ENCODE measurements at places on chromosomes 2 and 18.

- no peak for DNase-seq
Observed at GRCh38 chr2:134235510-134236144, 18.2 kb upstream of the MGAT5 start.

DNA sequence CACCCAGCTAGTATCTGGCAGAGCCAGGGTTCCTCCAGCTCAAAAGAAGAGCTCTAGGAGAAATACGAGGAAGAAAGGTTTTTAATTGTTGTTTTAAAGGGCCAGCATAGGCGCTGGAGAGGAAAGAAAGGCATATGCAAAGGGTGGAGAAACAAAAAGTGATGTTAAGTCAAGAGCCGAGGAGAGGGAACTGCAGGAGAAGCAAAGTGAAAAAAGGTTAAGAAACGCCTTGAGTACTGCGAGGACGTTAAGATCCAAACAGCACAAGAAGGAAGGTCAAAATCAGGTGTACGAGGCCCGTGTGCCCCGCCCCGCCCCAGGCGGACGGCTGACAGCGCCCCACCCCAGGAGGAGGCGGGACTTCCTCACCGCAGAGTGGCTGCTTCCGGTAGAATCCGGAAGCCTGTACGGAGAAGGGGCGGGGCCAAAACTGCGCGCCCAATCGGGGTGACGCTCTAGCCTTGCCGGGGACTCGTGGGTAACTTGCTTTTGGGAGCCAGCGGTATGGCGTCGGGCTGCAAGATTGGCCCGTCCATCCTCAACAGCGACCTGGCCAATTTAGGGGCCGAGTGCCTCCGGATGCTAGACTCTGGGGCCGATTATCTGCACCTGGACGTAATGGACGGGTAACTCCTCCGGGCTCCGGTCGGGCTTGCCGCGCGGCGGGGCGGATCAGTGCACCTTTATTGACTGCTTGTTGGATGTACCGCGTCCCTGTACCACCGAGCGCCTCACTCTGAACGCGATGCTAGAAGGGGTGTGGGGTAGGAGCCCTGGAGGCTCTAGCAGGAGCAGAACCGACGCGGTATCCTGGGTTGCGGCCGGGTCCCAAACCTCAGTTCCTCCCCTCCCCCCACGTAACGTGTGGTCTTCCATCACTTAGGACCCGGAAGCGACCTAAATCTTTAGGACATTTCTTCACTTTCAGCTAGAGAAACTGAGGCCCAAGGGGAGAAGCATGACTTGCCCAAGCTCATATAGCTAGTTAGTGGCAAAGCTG is at the start of gene RPE:
Gene RPE (plus strand): TSS at position 481 of the 1,000 bp plus-strand sequence. CDS start 24 bp downstream, at position 505.
- peak; percentile 95 for DNase-seq

- DNase-seq: no peak
Observed at GRCh38 chr2:8672940-8673339, 8.9 kb upstream of the ID2 start.

- no peak for DNase-seq
Observed at GRCh38 chr18:47981830-47982229, 51.4 kb upstream of the SMAD2 start.

GRCh38 chr2:61018318-61018755 is 282 bp upstream of the PUS10 start:
- DNase-seq: no peak

DNA sequence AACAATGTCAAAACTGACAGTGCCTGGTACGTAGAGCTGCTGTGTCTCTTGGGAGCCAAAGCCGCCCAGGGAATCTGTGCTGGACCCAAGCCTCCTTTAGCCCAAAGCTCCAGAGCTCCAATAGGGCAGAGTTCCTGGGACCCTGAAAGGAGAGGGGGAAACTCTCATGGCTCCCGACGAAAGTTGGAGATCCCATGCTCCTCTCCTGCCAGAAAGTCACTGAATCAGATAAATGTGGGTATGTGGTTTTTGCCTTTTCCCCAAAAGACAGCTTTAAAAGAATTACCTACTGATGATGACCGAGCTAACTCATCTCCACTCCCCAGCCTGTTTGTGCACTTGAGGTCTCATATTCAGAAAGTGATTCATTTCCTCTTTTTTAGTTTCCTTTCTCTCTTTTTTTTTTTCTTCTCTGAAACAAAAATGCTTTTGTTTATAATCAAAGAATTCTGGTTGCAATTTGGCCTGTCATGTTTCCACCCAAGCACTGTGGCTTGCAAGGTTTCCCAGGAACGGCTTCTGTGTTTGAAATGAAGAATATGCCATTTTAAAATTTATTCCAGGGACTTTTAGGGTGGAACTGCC is 14.1 kb upstream of the PMAIP1 start:
- no peak for DNase-seq

GRCh38 chr2:60379684-60380083 is 173.8 kb downstream of the BCL11A start:
- no peak for DNase-seq

GRCh38 chr2:59174536-59175243 is 933.6 kb upstream of the FANCL start:
- DNase-seq: no peak

Data from stimulated activated CD4-positive, alpha-beta T cell treated with anti-CD3 and anti-CD28 coated beads, TNF-alpha, amount 100 ng/mL, for 4 hours (primary cell).